ENCODE measurements at places on chromosomes 3 and 15.

- H3K4me1 ChIP-seq: no peaks in the 10 kb centered on the region
- H3K27me3 ChIP-seq: no peaks in the 10 kb centered on the region
- no peak overlapping the region for H3K27ac ChIP-seq
- no peaks in the 10 kb centered on the region for H3K36me3 ChIP-seq
- H3K4me3 ChIP-seq: no peak overlapping the region
Observed at GRCh38 chr15:79475306-79475705, 43.2 kb downstream of the MINAR1 start.

DNA sequence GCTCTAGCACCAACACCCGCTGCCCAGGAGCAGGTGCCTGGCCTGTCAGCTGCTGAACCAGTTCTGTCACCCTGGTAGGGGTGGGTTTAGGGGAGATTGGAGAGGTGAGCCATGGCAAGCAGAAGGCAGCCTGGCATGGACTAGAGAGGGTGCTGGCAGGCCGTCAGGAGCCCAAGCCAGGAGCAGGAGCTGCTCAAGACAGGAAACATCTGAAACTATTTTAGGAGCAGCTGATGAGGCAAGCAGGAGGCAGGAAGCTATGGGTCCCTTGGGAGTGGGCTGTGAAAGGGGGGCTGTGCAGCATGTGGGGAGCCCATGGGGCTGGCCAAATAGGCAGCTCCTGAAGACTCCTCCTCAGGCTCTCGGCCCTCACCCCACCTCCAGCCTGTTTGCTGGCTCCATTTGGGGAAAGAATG is 2.3 kb downstream of the INKA1 start:
- no peaks in the 10 kb centered on the region for H3K27me3 ChIP-seq
- DNase-seq: no peak
- peaks cover 19% of the 10 kb centered on the region for H3K4me1 ChIP-seq
- no peak overlapping the region for H3K4me3 ChIP-seq
- H3K36me3 ChIP-seq: no peaks in the 10 kb centered on the region
- no peak overlapping the region for H3K27ac ChIP-seq

DNA sequence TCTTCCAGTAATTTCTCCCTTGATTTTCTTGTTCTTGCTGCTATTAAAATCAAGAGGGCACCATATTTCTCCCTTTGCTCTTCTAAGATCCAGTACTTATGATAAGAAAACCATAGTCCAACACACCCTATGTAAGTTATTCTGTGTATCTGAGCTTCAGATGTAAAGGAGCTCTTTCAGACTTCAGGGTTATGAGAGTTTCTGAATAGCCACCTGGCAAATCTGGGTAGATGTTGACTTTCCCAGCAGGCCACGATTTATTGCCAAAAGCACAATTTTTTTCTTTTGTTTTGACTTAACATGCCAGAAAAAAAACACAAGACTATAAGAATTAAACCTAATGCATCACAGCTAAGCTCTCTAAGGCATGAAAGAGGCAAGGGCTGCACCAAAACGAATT is 1045.0 kb downstream of the FHIT start:
- H3K4me3 ChIP-seq: no peak overlapping the region
- no peaks in the 10 kb centered on the region for H3K27me3 ChIP-seq
- no peak for DNase-seq
- no peaks in the 10 kb centered on the region for H3K4me1 ChIP-seq
- H3K36me3 ChIP-seq: no peaks in the 10 kb centered on the region
- no peak overlapping the region for H3K27ac ChIP-seq

GRCh38 chr3:194989241-194989640 is 281.7 kb downstream of the XXYLT1 start:
- no peaks in the 10 kb centered on the region for H3K36me3 ChIP-seq
- no peaks in the 10 kb centered on the region for H3K4me1 ChIP-seq
- peak; percentile 10 for DNase-seq
- H3K27me3 ChIP-seq: peaks cover 6% of the 10 kb centered on the region

- no peak overlapping the region for H3K27ac ChIP-seq
- H3K4me1 ChIP-seq: peaks cover 7% of the 10 kb centered on the region
- no peak for DNase-seq
- no peak overlapping the region for H3K4me3 ChIP-seq
- no peaks in the 10 kb centered on the region for H3K27me3 ChIP-seq
Observed at GRCh38 chr15:73845507-73845906, 27.9 kb upstream of the TBC1D21 start.

DNA sequence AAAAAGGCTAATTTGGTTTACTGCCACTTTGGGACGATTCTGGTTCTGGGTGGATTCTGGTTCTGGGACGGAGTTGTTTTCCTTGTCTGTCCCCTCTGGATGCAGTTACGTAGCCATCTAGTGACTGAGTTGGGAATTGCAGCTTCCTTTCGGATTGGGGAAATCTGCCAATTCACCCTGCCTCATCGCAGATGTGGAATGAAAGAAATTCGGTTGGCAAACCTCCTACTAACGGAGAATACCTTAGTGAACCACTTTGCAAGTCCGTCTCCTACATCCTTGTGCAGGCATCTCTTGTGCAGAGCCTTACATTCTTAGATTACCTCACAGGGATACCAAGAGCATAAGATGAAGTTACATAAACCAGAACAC is 31.5 kb upstream of the AP4E1 start:
- no peak overlapping the region for H3K4me3 ChIP-seq
- H3K4me1 ChIP-seq: no peaks in the 10 kb centered on the region
- no peak overlapping the region for H3K27ac ChIP-seq
- peak; percentile 93 for DNase-seq
- no peaks in the 10 kb centered on the region for H3K36me3 ChIP-seq
- no peaks in the 10 kb centered on the region for H3K27me3 ChIP-seq

DNA sequence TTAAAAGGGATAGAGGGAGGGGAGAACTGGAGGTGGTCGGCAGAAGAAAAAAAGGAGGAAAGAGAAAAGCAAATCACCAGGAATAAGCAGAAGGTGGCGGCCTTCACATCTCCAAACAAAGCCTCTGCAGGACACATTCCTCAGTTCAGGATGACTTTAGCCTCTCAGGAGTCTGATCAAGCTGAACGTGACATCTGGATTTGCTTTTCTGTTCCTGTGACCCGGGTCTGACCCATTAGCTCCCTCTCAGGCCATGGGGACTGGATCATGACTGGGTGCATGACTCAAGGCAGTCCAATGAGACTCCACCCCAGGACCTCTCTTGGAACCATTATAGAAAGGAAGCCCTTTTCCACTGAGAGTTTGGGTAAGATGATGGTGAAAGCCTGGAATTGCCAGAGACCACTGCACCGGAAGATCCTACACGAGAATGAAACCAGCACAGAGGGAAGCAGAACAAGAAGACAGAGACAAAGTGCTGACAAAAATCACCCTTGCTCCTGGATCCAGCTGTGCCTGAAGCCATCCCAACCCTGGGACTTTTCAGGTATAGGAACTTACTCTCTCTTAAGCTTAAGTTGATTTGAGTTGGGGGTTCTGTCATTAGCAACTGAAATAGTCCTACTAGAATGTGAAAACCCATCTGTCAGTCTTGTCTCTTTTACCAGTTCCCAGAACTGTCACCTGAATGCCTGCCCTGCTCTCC is 45.4 kb upstream of the RAD18 start:
- H3K36me3 ChIP-seq: no peaks in the 10 kb centered on the region
- H3K27me3 ChIP-seq: no peaks in the 10 kb centered on the region
- no peak overlapping the region for H3K4me3 ChIP-seq

- no peak overlapping the region for H3K27ac ChIP-seq
- H3K4me3 ChIP-seq: no peak overlapping the region
- H3K36me3 ChIP-seq: no peaks in the 10 kb centered on the region
- no peaks in the 10 kb centered on the region for H3K27me3 ChIP-seq
Observed at GRCh38 chr3:42689421-42690014, 4.2 kb downstream of the KLHL40 start.

DNA sequence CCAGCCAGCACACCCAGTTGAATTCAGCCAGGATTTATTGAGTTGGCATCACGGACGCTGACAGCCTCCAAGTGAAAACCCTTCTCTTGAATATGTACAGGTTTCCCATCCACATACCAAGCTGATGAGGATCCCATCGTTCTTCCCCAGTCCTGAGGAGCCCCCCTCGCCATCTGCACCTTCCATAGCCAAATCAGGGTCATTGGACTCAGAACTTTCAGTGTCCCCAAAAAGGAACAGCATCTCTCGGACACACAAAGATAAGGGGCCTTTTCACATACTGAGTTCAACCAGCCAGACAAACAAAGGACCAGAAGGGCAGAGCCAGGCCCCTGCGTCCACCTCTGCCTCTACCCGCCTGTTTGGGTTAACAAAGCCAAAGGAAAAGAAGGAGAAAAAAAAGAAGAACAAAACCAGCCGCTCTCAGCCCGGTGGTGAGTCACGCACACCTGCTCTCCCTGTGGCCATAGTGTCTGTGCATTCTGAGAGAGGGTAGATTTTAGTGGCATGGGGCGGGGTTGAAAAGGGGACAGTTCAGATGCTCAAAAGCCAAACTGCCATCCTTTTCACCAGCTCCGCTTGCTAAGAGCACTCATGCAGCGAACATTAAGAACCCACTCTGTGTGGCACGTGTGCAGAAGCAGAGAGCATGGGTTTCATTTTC is 51.2 kb downstream of the KLHL25 start:
- no peak overlapping the region for H3K27ac ChIP-seq
- peaks cover 8% of the 10 kb centered on the region for H3K4me1 ChIP-seq
- H3K27me3 ChIP-seq: no peaks in the 10 kb centered on the region

DNA sequence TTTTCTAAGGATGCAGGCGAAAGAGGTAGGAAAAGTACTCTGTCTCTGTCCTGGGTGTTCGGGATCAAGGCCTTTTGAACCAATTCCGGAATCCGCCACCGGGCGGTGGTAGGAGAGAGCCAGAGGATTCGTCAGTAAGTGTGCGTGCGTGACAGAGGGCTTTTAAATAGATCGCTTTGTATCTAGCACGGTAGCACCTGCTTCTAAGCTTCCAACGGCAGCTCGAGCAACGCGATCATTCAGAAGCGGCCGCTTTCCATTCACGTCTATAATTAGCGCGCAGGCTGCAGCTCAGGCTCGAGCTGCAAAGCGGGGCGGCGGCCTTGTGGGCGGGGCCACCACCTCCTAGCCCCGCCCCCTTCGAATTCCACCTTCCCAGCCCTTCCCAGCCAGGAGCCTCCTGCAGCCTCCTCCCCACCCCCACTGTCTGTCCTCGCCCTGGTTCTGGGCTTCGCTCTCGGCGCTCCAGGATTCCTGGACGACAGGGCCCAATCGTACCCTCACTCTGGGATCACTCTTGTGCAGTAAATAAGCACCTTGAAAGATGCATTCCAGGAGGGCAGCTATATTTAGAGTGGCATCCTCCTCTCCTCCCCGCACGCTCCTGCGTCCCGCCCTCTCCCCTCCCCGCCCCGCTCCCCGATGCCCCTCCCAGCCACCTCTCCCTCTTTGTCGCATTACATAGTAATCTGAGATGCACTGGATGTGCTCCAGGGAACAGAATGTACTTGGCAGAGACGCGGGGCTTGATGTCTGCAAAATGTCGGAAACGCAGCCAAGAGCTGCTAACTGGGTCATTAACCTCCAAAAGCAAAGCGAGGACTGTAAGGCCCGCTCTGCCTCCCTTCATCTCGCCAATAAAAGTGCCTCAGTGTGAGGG is 224.1 kb upstream of the TPRG1 start:
- 0 out of 2 replicates have a peak, but pooled peaks cover 2% of the 10 kb centered on the region for H3K27me3 ChIP-seq
- peak overlapping the region; percentile 82 for H3K27ac ChIP-seq
- DNase-seq: peak; percentile 92
- no peaks in the 10 kb centered on the region for H3K36me3 ChIP-seq

DNA sequence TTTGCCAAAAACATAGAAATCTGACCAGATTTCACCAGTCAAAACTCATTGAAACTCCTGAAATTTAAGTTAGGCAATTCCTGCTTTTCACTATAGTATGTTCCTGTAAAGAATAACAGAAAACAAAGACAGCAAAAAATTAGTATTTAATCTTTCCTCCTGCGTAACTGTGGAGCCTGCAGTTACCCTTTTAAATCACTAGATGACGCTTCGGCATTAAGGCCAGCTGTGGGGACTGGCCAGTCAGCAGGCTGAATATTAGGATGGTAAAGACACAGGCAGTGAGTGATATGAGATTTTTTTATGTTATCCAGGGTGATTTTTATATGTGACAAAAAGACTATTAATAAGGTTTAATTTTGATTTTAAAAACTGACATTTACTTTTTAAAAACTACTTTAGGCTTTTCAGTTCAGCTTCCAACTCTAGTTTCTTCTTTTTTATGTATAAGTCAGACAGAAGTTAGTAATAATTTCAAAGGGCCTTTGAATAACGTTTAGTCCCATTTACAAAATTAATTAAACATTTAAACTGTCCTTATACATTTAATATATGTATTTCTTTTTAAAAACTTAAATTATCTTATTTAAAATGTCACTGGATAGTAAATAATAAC is 165.1 kb downstream of the PPM1L start:
- no peaks in the 10 kb centered on the region for H3K4me1 ChIP-seq
- H3K4me3 ChIP-seq: no peak overlapping the region
- no peak overlapping the region for H3K27ac ChIP-seq
- H3K27me3 ChIP-seq: no peaks in the 10 kb centered on the region
- H3K36me3 ChIP-seq: no peaks in the 10 kb centered on the region

- no peak for DNase-seq
- no peak overlapping the region for H3K4me3 ChIP-seq
- H3K36me3 ChIP-seq: no peaks in the 10 kb centered on the region
- H3K4me1 ChIP-seq: no peaks in the 10 kb centered on the region
Observed at GRCh38 chr3:14716591-14716990, 41.6 kb downstream of the C3orf20 start.
